ENCODE measurements at places on chromosomes 7 and 10. TPM values are rescaled to one million over a fixed set of nuclear protein-coding genes. Genes with fewer than 3 reads are reported as not detected.
A peak's percentile ranks its signal among the peaks of the same experiment; 100 is the strongest.

- peak; percentile 64 for DNase-seq
Measured at GRCh38 chr10:104045151-104046089, 40.3 kb downstream of the COL17A1 start.

GRCh38 chr7:113209449-113210203 is 91.3 kb upstream of the SMIM30 start:
- DNase-seq: peak; percentile 64

- DNase-seq: no peak
Measured at GRCh38 chr7:15985587-15986384, 299.3 kb upstream of the MEOX2 start.

Gene DDC
- total RNA-seq: not detected

Gene PLXDC2
- total RNA-seq: 7.8 TPM

DNA sequence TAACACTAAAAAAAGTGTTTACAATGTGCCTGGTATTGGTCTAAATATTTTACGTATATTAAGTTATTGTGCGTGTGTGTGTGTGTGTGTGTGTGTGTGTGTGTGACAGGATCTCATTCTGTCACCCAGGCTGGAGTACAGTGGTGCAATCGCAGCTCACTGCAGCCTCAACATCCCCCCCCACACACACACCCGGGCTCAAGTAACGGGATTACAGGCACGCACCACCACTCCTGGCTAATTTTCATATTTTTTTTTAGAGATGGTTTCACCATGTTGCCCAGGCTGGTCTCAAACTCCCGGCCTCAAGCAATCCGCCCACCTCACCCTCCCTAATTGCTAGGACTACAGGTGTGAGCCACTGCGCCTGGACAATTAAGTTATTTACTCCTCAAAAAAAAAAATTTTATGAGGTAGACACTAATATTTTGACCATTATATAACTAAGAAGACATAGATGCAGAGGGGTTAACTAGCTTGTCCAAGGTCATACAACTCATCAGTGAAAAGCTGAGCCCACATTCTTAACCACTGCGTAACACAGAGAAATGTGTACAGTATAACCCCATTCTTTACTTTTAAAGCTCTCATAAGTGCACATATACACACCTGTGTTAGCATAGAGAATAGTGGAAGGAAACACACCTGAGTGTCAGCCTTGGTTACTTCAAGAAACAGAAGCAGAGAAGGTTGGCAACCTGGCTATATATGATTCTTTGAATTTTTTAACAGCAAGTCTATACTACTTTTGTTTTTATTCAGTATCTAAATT is 35.0 kb downstream of the DNAJC12 start:
- DNase-seq: peak; percentile 44

Gene RELN
- total RNA-seq: 4.8 TPM

DNA sequence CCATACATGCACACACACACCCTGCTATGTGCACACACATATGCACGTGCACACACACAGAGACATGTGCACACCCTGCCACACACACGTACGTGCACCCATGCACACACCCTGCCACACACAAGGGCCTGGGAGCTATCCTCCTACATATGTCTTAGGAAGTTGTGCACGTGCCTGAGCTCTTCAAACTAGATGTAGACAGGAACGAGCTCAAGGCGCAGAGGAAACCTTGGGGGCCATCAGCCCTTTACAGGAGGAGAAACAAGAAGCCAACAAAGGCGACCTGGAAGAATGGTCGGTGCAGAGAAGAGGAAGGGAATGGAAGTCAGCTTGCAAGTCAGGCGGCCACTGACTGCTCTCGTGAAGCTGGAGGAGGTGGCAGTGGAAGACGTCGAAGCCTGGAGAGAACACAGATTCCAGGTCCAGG is 58.7 kb downstream of the AOC1 start:
- no peak for DNase-seq

GRCh38 chr10:70537398-70538194 is 59.0 kb downstream of the PALD1 start:
- no peak for DNase-seq

Gene ANKRD26
- 14.6 TPM for total RNA-seq

- no peak for DNase-seq
Measured at GRCh38 chr10:88652616-88653015, 11.6 kb upstream of the LIPF start.

Gene TEX47
- not detected for total RNA-seq

- no peak for DNase-seq
Measured at GRCh38 chr10:27474741-27475140, 29.4 kb upstream of the RAB18 start.

- DNase-seq: no peak
Measured at GRCh38 chr7:99822731-99823718, 4.8 kb upstream of the CYP3A43 start.

Gene HIBADH
- 87.5 TPM for total RNA-seq

Gene ZNF467
- total RNA-seq: 3.0 TPM

DNA sequence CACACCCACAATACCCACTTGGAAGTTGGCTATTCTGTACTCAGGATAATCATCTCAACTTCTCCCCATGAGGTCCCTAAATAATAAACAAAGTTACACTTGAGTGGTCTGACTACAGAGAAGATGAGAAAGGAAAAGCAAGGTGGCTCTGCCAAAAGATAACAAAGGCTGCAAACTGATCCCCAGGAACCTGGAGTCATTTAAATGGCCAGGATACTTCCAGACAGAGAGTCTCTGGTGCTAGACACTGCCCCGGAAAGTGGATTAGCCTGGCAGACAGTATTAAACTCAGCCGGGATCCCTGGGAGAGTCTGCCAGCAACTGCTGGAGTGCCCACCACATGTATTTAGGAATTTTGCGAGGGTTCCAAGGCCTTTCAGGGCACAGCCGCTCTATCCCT is 93.7 kb downstream of the DGKI start:
- DNase-seq: no peak

GRCh38 chr10:121051696-121052279 is 200.6 kb downstream of the WDR11 start:
- DNase-seq: no peak
